Frontal cortex (tissue), 4 donors: ENCODE measurements at places on chromosomes 5 and 9. TPM values are rescaled to one million over a fixed set of nuclear protein-coding genes. Genes with fewer than 3 reads are reported as not detected.

The ENTPD2 gene
- total RNA-seq = 0.82 TPM

The SOHLH1 gene
- not detected for total RNA-seq

DNA sequence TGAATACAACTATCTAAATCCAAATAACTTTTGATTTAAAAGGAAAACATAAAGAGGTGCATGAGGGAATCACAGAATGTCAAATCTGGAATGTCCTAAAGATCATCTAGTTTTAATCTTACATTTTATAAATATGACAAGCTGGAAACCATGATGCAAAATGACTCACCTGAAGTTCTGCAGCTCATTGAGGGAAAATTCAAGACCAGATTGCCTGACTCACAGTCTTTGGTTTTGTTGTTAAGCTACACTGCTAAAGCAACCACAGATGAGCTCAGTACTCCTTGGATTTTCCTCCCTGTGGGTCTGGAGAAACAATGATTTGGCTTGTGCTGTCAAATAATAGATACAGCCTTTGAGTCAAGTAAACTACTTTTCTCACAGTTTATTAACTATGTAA is 19.1 kb upstream of the EDIL3 start:
- no peak for DNase-seq

DNA sequence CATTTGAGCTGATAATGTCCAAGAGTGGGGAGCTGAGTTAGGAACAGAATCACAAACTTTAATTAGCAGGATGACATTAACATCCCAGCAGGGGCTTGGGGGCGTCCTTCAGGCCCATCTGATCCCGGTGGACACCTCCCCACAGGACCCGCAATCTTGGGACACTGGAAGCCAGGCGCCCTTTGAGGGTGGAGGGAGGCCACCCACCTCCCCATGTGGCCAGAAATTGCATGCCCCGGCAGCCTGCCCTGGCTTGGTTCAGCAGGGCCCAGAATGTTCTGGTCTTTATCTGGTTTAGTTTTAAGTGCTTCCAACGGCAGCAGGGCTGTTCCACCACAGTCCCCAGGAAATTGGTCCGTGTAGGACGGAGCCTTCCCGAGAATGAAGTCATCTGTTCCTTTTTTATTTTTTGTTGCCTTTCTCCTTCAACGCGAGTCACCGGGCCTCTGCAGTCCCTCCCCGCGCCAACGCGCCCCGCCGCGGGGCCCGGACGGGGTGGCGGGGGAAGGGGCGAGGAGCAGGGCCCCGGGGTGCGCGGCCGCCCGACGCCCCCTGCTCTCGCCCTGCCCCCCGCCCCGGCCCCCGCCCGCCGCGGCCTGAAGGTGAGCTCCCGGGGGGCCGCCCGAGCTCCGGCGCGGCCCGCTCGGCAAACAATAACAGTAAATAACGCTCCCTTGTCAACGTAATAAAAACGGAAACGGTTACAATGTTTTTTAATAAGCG is 207.9 kb downstream of the C9orf50 start:
- DNase-seq = peak; percentile 51

GRCh38 chr5:119417891-119418605 is 34.2 kb upstream of the HSD17B4 start:
- no peak for DNase-seq
